ENCODE measurements at places on chromosomes 3 and 15. TPM values are rescaled to one million over a fixed set of nuclear protein-coding genes. Genes with fewer than 3 reads are reported as not detected.

DNA sequence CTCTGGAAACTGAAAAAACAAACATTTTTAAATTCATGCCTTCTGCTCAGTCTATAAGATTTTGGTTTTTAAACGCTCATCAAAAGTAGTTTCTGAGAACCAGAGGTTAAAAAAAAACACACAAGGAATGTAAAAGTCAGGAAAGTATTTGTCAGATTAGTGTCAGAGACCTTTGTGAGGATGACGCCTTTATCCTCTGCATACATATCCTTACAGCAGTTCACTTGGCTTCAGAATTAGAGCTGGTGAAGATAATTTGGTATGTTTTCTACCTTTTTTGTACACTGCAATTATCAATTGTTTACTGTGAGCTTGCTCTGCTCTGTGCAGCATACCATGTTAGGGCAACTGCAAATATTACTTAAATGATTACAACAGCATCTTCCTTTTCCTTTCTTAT is 8.3 kb downstream of the PRTG start:
- no peak for DNase-seq

DNA sequence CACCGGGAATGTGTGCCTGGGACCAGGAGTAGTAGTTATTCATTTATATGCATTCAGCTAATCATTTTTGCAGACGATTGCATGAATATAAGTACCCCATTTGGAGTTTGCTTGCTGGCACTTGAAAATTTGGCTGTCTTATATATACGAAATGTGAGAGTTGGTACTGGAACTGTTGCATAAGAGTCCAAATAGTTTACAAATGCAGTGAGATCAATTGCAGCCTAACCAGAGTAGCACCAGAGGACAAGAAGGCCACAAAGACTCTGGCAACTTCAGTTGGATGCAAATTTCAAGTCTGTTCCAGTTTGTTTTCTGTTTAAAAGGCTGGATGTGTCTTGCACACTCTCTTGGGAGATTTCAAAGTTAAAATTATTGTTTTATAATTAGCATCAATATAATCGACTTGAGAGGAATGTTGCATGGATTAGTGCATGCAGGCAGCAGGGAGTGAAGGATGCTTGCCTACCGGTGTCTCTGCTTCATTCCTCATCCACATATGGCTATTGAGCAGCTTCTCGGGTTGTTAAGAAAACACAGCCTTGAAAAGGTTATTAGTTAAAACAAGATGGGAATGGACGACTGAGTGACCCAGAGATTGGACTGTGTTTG is 213.0 kb downstream of the PTPRG start:
- no peak for DNase-seq

DNA sequence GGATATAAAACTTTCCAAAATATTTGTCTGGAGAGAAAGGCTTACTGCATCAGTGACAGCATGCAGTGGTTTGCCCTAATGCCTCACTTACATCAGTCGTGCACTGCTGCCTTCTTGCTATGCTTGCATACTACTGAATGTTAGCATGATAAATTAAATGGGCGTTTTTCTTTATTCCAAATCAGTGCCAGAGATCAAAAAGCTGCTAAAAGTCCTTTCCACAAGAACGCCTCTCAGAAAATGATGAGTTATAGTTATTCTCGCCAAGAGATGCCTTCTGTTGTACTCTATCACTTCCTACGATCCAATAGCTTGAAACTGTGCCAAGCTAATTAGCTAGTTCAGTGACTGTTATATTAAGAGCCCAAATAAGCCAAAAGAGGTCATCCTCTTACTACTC is 345.8 kb upstream of the ROBO2 start:
- DNase-seq: no peak

DNA sequence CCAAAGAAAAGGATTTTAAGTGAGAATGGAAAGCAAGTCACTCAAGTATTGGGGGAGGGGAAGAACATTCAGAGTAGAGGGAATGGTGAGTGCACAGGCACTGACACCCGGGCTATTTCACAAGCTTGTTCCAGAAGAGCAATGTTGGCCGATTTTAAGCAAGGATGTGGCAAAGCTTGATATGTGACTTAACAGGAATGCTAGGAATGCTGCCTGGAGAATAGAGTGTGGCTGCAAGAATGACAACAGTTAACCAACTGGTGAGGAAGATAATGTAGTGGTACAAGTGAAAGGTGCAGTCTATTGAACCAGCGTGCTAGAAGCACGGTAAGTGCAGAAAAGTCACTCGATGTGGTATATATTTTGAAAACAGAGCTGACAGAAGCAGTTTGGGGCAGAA is 6.2 kb upstream of the CCDC80 start:
- DNase-seq: no peak

- no peak for DNase-seq
Measured at GRCh38 chr3:126613479-126614188, 41.3 kb downstream of the TXNRD3 start.

DNA sequence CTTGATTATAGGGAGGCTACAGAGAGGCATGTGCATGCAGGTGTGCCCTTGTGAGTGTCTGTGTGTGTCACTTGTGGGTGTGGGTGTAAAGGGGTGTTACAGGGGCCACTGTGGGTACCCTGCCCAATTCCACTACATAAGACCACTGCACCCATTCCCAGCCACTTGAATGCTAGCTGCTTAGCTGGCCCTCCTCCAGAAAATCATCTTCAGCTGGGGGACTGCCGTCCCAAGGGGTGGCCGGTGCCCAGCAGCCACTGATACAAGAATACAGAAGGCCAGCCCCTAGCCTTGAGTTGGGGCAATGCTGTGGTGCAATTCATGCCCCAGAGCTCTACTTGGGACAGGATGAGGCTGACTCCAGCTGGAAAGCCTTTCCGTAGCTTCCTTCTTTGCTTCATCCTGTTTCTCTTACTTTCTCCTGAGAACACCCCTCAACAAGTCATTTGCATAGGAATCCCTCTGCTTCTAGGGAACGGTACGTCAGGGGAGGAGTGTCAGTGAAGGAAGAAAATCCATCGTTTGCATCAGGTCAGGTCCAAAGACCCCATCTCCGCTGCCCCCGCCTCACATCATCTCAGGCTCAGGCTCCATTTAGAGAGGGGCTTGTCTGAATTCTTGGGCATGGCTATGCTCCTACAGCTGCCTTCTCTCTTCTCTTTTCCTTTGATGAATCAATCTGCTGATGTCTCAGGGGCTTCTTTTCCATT is 72.0 kb downstream of the SCN5A start:
- DNase-seq: no peak

DNA sequence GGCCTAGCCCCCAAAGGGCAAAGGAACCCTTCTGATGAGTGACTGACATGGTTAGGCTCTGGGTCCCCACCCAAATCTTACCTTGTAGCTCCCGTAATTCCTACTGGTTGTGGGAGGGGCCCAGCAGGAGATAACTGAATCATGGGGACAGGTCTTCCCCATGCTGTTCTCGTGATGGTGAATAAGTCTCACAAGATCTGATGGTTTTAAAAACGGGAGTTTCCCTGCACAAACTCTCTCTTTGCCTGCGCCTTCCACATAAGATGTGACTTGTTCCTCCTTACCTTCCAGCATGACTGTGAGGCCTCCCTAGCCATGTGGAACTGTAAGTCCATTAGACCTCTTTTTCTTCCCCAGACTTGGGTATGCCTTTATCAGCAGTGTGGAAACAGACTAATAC is 16.9 kb downstream of the TKT start:
- DNase-seq: no peak

- no peak for DNase-seq
Measured at GRCh38 chr15:70220490-70221096, 122.9 kb upstream of the TLE3 start.

DNA sequence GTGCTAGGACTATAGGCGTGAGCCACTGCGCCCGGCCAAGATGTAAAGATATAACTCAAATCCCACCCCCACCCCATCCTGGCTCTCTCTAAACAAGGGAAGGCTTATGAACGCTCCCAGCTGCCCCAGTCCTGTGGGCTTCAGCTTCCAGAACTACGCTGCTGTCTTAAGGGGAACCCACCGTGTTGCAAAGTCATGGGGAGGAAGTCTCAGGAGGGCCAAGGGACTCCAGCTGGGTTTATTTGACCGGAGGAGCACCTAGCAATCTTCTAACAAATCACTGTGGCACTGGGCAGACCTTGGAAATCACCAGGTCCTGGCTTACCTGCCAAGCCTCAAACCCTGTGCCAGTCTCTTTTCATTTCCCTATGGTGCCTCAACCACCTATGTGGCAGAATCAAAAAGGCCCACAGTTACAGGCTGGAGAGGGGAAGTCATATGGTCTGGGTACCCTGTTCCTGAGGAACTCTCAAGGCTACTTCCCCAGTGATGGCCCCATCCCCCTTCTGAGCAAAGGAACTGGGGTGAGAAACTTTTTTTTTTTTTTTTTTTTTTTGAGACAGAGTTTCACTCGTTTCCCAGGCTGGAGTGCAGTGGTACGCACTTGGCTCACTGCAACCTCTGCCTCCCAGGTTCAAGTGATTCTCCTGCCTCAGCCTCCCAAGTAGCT is 83.4 kb downstream of the RBPMS2 start:
- no peak for DNase-seq

ITIH3 gene
- total RNA-seq: 2.8 TPM

CLEC3B gene
- total RNA-seq: 141 TPM

ATP13A4 gene
- 0.36 TPM for total RNA-seq

RAB7A gene
- 140 TPM for total RNA-seq

SLCO2A1 gene
- total RNA-seq: 54.2 TPM

GHRL gene
- total RNA-seq: 7.3 TPM

RTP4 gene
- 1.1 TPM for total RNA-seq

CBLB gene
- total RNA-seq: 94.7 TPM

THPO gene
- 0.93 TPM for total RNA-seq

Data from omental fat pad (tissue), 4 donors.